ENCODE measurements at places on chromosomes 7 and 10.
A peak's percentile ranks its signal among the peaks of the same experiment; 100 is the strongest.

- no peak for DNase-seq
These were observed 5.7 kb downstream of the SKAP2 start for GRCh38 chr7:26858735-26859134.

DNA sequence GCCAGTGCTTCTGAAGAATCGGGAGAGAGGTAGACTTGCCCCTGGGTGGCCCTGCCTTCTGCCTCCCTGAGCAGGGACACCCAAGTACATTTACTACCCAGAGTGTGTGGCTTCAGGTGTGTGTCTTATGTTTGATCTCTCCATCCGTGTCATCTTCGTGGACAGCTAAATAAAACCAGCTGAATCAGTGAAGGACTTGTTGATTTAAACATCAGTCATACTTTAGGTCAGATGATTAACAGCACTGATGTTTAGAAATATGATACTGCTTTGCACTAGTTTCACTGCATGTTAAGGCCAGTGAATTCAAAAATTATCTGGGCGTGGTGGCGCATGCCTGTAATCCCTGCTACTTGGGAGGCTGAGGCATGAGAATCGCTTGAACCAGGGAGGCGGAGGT is 4.0 kb downstream of the MTG1 start:
- no peak for DNase-seq

GRCh38 chr7:116511552-116512519 is 12.3 kb downstream of the CAV2 start:
- peak; percentile 19 for DNase-seq

- DNase-seq = no peak
These were observed 299.3 kb upstream of the PITRM1 start for GRCh38 chr10:3471927-3472286.
